ENCODE measurements at places on chromosomes 16 and 17.
A peak's percentile ranks its signal among the peaks of the same experiment; 100 is the strongest.

DNA sequence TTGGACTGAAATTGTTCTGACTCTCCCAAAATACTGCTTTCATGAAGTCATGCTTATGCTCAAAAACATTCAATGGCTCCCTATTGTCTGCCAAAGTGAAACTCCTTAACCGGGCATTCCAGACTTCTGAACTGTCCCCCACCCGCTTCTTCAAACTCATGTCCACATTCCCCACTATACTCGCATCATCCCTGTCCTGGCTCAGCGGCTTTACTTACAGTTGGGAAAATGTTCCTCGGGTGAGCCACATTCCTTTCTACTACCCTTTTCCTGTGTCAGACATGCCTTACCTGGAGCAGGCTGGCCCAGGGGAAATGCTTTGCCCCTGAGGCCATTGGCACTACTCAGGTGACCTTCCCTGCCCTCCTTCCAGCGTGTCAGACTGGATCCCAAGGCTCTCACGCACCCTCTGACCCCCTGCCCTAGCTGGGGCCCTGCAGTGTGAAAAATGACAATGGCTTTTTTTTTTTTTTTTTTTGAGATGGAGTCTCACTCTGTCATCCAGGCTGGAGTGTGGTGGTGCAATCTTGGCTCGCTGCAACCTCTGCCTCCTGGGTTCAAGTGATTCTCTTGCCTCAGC is 5.3 kb downstream of the CYGB start:
- no peak for DNase-seq

- no peak for DNase-seq
These were observed 439.0 kb downstream of the HS3ST3B1 start for GRCh38 chr17:14739656-14740431.

GRCh38 chr17:6356562-6356961 is 78.4 kb downstream of the AIPL1 start:
- DNase-seq, result no peak

- no peak for DNase-seq
These were observed 826 bp upstream of the MPO start for GRCh38 chr17:58281511-58282011.

- no peak for DNase-seq
These were observed 9.2 kb downstream of the KRT33B start for GRCh38 chr17:41360296-41360995.

- peak; percentile 75 for DNase-seq
These were observed 3.9 kb downstream of the GFAP start for GRCh38 chr17:44911133-44912001.

DNA sequence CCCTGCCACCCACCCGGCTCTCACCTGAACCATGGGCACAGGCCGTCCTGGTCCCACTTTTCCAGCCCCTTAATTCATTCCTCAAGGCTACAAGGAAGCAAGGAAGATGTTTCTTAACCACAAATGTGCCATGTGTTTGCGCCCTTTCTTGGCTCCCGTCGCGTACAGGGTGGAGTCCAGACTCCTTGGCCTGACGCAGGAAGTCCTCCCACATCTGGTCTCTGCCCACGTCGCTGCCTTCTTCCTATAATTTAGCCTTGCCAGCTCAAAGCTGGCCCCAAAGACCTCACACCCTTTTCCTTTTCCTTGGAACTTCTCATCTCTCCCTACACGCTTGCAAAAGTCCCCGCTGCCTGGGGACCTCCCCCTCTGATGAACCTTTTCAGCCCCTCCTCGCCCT is 38.8 kb upstream of the BHLHA9 start:
- peak; percentile 6 for DNase-seq

DNA sequence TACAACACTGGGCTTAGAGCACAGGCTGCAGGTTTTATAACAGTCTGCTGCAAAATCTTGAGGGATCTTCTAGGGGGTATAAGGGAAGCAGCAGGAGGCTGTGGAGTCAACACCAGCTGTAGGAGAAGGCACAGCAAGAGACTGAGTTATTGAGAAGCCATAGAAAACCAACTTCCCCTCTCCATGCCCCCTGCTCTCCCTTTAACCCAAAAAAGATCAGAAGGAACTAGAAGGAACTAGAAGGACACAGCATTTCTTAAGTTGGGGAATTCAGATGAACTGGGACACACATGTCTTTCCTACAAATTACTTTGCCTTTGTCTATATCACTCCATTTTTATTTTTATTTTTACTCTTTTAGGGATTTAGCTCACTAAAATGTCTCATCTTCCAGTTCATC is 6.2 kb upstream of the CCL18 start:
- DNase-seq, result no peak

DNA sequence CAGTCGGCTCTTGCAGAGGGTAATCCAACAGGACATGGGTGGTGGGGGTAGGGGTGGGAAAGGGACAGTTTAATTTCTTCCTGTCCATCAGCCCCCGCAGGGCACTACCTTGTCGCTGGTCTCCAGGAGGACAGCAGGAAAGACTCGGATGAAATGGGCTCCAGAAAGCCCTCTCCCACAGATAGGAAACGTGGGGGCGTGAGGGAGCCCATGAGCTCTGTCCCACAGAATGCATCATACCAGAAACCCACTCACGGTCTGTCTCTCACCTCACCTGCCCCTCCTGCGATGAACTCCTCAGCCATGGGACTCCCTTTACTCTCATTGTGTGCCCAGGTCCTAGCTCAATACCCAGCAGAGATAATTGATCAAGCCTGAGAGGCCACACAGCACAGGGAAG is 240.1 kb downstream of the GSG1L start:
- no peak for DNase-seq

GRCh38 chr16:49660626-49661025 is 195.3 kb downstream of the ZNF423 start:
- DNase-seq, result no peak

GRCh38 chr17:7478276-7479212 is 887 bp downstream of the ZBTB4 start:
- DNase-seq, result no peak

GRCh38 chr17:60941028-60941427 is 263.4 kb downstream of the BCAS3 start:
- no peak for DNase-seq

DNA sequence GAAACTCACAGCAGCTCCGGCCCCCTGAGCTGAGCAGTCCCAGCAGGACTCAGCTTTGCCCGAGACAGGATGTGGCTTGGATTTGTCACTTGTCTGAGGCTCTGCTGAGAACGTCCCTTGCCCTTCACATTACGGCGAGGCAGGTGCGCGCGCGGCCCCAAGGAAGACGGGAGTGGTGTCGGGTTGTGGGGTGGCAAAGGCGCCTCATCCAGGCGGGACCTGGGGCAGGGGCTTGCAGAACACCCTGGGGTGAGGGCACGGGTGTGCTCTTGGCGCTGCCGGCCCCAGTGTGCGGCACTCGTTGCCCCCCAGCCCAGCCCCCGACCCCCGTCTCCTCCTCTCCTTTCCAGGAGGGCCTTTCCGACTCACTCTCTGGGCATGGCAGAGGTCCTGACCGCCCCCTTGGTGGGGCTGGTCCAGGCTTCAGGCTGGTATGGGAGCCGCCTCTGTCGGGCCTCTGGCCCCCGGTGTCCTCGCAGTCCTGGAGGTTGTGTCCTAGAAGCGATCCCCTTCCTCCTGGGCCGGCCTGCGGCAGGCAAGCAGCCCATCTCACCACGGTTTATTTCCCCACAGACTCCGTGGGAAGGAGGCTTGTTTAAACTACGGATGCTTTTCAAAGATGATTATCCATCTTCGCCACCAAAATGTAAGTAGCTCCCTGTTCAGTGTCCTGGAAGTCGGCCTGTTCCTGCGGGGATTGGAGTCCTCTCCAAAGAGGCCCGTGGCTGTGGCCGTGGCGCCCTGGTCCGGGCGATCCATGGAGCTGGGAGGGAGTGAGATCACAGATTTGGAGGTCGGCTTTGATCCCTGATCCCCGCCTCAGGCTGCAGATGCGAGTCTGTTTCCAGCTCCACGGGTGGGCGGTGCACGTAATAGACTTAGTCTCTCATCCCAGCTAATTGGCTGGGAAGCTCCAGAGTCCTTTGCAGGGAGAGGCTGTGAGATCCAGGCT is 5.9 kb downstream of the UBE2I start:
- no peak for DNase-seq

DNA sequence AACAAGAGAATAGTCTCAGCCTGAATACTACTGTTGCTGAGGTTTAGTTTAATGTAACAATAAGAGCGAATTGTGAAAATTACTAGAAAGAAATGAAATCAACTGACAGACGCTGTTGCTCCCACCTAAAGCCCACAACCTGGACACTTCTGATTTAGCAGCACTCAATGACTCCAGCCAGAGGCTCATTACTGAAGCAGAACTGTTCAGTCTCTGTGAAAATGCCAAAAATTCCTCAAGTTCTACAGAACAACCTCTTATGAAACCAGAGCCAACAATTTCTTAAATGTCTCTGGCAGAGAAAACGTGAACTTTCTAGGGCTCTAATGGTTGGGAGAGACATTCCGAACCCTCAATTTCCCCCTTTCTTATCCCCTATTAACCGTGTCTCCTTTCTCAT is 9.9 kb downstream of the PSME3IP1 start:
- DNase-seq, result no peak

GRCh38 chr17:3691617-3692067 is 4.3 kb downstream of the P2RX5 start:
- DNase-seq, result no peak

- no peak for DNase-seq
These were observed 115.4 kb downstream of the DYNLRB2 start for GRCh38 chr16:80656161-80656560.
